ENCODE measurements at places on chromosomes 6 and 20. TPM values are rescaled to one million over a fixed set of nuclear protein-coding genes. Genes with fewer than 3 reads are reported as not detected.

Gene VNN1
- total RNA-seq: 296 TPM

Gene PDE10A
- total RNA-seq: 5.0 TPM

Gene KCNK5
- 120 TPM for total RNA-seq

Gene PAX1
- total RNA-seq: not detected

Gene ZSCAN23
- total RNA-seq: not detected

Gene ABHD16B
- not detected for total RNA-seq

GRCh38 chr20:5662769-5663168 lies 87.4 kb upstream of the SHLD1 start:
- no peak overlapping the region for H3K4me3 ChIP-seq
- DNase-seq: no peak

GRCh38 chr6:135243871-135244796 lies 63.0 kb downstream of the MYB start:
- H3K4me1 ChIP-seq: no peaks in the 10 kb centered on the region
- no peak overlapping the region for H3K4me3 ChIP-seq
- H3K27me3 ChIP-seq: no peaks in the 10 kb centered on the region

GRCh38 chr6:170046791-170047626 lies 243.9 kb downstream of the DLL1 start:
- DNase-seq: no peak
- H3K27me3 ChIP-seq: no peaks in the 10 kb centered on the region
- H3K4me3 ChIP-seq: no peak overlapping the region
- H3K36me3 ChIP-seq: no peaks in the 10 kb centered on the region
- H3K4me1 ChIP-seq: no peaks in the 10 kb centered on the region

DNA sequence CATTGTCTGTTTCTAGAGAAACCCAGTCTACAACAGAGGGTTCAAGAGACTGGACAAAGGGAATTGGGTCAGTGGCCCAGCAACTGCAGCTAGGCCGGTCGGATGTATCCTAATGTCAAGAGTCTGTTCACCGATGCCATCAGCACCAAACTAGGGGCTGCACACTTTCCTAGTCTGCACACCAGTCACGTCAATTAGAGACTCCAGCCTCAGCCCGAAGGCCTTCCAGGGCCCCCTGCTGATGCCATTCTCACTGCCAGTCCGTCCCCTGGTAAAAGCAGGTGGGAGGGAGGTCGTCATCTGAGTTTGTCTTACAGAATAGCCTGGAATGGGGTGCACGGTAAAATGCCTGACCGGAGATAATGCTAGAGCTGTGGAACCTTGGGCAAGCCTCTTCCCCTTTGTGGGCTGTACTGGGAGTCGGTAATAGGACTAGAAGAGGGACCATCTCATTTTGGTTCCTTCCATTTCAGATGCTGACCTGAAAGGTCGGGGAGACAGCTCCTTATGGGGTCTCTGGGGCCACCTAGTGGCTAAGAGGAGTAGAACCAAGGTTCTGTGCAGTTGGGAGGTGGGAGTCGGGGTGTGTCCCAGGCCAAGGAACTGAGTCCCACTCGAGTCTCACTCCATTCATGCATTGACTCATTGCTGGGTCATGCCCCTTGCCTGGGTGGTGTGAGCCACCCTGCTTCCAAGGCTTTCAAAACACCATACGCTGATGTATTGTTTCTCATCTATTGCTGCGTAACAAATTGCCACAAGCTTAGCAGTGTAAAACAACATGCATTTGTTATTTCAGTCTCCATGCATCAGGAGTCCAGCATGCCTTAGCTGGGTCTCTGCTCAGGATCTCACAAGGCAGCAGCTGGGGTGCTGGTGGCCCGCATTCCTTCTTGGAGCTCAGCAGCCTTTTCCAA lies 5.1 kb downstream of the SOX12 start:
- H3K36me3 ChIP-seq: no peaks in the 10 kb centered on the region
- no peaks in the 10 kb centered on the region for H3K4me1 ChIP-seq
- no peak overlapping the region for H3K4me3 ChIP-seq
- H3K27ac ChIP-seq: no peak overlapping the region

DNA sequence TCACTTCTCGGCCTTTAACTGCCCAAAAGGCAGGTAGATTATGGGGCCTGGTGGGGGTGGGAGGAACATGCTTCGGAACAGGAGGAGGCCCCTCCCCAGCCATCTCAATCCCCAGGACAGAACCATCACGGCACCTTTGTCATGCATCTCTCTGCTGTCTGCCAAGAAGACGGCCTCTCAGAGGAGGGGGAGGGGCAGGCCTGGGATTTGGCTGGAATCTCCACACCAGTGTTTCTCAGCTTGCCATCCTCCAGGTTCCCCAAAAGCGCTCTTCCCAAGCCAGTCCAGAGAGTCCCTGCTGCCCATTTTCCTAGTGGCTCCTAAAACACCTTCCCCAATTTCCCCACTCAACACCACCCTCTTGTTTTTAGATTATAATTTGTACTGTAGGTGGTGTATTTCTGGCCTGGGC lies 2.5 kb upstream of the POU5F1 start:
- no peak overlapping the region for H3K4me3 ChIP-seq
- no peak overlapping the region for H3K27ac ChIP-seq
- H3K36me3 ChIP-seq: peaks cover 25% of the 10 kb centered on the region
- H3K27me3 ChIP-seq: no peaks in the 10 kb centered on the region
- no peak for DNase-seq

DNA sequence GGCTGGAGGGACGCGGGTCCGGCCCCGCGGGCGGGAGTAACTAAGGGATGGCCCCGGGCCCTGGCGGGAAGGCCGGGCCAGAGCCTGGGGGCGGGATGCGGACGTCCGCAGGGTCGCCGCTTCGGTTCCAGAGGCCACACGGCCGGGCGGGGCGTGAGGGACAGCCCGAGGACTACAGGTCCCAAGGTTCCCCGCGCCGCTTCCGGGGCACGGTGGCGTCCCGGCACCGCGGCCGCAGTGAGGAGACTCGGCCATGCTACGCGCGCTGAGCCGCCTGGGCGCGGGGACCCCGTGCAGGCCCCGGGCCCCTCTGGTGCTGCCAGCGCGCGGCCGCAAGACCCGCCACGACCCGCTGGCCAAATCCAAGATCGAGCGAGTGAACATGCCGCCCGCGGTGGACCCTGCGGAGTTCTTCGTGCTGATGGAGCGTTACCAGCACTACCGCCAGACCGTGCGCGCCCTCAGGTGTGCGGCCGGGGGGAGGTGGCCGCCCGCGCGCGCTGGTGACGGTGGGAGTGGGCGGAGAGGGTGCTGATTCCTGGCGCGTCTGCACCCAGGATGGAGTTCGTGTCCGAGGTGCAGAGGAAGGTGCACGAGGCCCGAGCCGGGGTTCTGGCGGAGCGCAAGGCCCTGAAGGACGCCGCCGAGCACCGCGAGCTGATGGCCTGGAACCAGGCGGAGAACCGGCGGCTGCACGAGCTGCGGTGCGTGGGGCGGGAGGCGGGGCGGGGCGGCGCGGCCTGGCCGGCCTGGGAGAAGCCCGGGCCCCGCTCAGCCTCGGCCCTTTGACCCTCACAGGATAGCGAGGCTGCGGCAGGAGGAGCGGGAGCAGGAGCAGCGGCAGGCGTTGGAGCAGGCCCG lies at the start of gene MRPS26:
MRPS26 (plus strand) TSS at position 237 of the 861 bp plus-strand sequence; CDS start at position 254, 17 bp downstream.
- peaks cover 11% of the 10 kb centered on the region for H3K4me1 ChIP-seq
- H3K27me3 ChIP-seq: no peaks in the 10 kb centered on the region
- H3K36me3 ChIP-seq: no peaks in the 10 kb centered on the region
- H3K4me3 ChIP-seq: peak within 1 kb of the TSS; percentile 65

DNA sequence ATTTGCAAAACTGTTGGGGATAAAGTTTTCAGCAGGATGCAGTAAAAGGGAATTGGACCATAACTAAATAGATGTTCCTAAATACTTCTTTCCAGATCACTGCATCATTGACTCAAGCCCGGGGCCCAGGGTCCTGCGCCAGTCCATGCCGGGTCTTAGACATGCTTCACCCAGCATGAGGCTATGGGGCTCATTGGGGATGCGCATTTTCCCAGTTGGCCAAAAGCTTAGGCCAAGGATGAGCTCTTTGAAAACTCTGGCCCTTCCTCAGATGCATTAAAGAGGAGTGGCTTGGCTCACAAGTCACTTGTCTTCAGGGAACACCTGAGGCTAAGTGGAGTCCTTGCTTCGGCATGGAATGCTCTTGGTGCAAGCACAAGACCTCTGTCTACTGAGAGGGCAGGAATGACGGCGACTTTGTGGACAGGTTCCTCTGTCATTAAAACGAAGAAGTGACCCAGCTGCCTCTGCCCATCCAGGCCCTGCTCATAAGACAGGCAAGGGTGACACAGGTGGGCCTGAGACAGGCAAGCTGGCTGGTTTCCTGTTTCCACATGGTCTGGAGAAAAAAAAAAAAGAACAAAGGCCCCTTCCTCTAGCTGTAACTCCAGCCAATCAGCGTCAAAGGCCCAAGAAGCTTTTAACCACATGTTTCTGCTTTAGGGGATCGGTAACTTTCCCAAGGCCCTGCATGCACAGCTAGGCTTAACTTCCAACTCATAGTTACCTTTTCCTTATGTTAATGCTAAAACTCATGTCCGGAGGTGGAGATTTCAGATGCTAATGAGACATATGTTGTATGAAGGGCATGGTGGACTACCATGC lies 81.4 kb upstream of the CDH4 start:
- DNase-seq: no peak
- H3K36me3 ChIP-seq: no peaks in the 10 kb centered on the region
- no peaks in the 10 kb centered on the region for H3K4me1 ChIP-seq
- H3K27me3 ChIP-seq: no peaks in the 10 kb centered on the region
- no peak overlapping the region for H3K4me3 ChIP-seq

- no peak for DNase-seq
- no peaks in the 10 kb centered on the region for H3K27me3 ChIP-seq
- no peaks in the 10 kb centered on the region for H3K36me3 ChIP-seq
- H3K27ac ChIP-seq: no peak overlapping the region
- H3K4me3 ChIP-seq: no peak overlapping the region
Measured at GRCh38 chr6:170111141-170111664, 179.7 kb downstream of the DLL1 start.

DNA sequence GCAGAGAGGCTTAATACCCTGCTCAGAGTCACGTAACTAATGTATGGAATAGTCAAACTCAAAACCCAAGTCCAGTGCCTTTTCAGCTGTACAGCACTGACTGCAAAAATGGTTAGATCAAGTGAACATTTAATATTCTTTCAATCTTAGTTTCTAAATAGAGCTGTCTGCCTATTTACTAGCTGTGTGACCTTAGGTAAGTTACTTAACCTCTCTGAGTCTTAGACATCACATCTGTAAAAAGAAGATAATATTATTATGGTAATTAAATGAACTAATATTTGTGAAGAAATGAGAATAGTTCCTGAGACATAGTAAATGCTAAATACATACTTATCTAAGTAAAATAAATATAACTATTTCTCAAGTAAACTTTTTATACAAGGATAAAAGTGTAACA lies 235.5 kb downstream of the SAMD5 start:
- no peaks in the 10 kb centered on the region for H3K36me3 ChIP-seq
- H3K27ac ChIP-seq: no peak overlapping the region
- no peaks in the 10 kb centered on the region for H3K27me3 ChIP-seq
- DNase-seq: no peak
- no peaks in the 10 kb centered on the region for H3K4me1 ChIP-seq

- DNase-seq: no peak
- no peak overlapping the region for H3K4me3 ChIP-seq
- H3K27ac ChIP-seq: no peak overlapping the region
- H3K27me3 ChIP-seq: no peaks in the 10 kb centered on the region
Measured at GRCh38 chr20:12925210-12925755, 83.5 kb upstream of the SPTLC3 start.

- H3K4me3 ChIP-seq: no peak overlapping the region
- H3K36me3 ChIP-seq: no peaks in the 10 kb centered on the region
- H3K27ac ChIP-seq: no peak overlapping the region
Measured at GRCh38 chr20:45017281-45017680, 51.0 kb downstream of the STK4 start.

DNA sequence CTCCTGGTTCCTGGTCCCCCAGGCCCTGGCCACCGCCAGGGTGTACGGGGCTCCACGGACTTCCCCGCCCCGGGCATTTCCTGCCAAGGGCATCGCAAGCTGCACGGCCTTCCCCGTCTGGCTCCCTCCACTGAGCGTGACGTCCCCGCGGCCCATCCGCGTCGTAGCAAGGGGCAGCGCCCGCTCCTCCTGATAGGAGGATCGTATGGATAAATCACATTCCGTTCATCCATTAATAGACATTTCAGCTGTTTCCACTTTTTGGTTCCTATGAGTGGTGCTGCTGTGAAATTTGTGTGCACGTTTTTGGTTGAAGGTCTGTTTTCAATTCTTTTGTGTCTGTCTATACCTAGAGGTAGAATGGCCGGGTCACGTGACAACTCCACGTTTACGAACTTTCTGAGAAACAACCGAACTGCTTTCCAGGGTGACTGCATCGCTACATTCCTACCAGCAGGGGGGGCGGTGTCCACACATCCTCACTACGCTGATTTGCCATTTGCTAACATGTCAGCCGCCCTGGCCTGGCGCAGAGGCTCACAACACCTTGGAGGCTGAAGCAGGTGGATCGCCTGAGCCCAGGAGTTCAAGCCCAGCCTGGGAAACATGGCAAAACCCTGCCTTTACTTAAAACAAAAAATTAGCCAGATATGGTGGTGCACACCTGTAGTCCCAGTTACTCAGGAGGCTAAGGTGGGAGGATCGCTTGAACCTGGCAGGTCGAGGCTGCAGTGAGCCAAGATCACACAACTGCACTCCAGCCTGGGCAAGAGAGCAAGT lies 37.7 kb downstream of the KCNQ2 start:
- H3K27ac ChIP-seq: no peak overlapping the region
- no peak overlapping the region for H3K4me3 ChIP-seq
- DNase-seq: no peak
- H3K36me3 ChIP-seq: no peaks in the 10 kb centered on the region

DNA sequence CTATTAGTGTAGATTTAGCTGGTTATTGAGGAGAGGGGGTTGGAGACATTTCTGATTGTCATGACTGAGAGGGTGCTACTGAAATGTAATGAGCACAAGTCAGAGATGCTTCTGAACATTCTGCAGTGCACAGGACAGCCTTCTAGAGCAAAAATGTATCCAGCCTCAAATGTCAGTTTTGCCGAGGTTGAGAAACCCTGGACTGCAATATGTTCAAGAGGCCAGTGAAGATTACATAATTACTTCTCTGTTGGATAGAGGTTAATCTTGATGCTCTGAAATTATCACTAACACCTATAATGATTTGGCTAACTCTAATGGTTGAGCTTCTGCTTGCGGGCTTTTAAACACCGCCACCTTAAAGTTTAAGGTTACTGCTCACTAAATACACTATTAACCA lies 3.4 kb upstream of the DUSP22 start:
- no peaks in the 10 kb centered on the region for H3K36me3 ChIP-seq
- H3K27me3 ChIP-seq: no peaks in the 10 kb centered on the region
- H3K27ac ChIP-seq: no peak overlapping the region
- H3K4me1 ChIP-seq: no peaks in the 10 kb centered on the region
- H3K4me3 ChIP-seq: no peak overlapping the region

GRCh38 chr6:88823998-88824397 lies 139.4 kb downstream of the RNGTT start:
- no peaks in the 10 kb centered on the region for H3K27me3 ChIP-seq
- H3K36me3 ChIP-seq: no peaks in the 10 kb centered on the region
- H3K27ac ChIP-seq: no peak overlapping the region
- no peaks in the 10 kb centered on the region for H3K4me1 ChIP-seq

- no peaks in the 10 kb centered on the region for H3K36me3 ChIP-seq
- no peak overlapping the region for H3K27ac ChIP-seq
- H3K4me1 ChIP-seq: peaks cover 2% of the 10 kb centered on the region
- H3K4me3 ChIP-seq: no peak overlapping the region
Measured at GRCh38 chr6:154154389-154154967, 115.4 kb downstream of the OPRM1 start.

GRCh38 chr6:84278321-84278998 lies 51.0 kb upstream of the CEP162 start:
- H3K4me3 ChIP-seq: no peak overlapping the region
- H3K36me3 ChIP-seq: no peaks in the 10 kb centered on the region
- no peaks in the 10 kb centered on the region for H3K4me1 ChIP-seq
- DNase-seq: no peak
- no peaks in the 10 kb centered on the region for H3K27me3 ChIP-seq

GRCh38 chr6:18567380-18567779 lies 180.2 kb downstream of the RNF144B start:
- H3K4me3 ChIP-seq: no peak overlapping the region
- no peak overlapping the region for H3K27ac ChIP-seq
- H3K27me3 ChIP-seq: no peaks in the 10 kb centered on the region
- H3K4me1 ChIP-seq: no peaks in the 10 kb centered on the region
